Activated T-helper 17 cell treated with anti-CD3 and anti-CD28 coated beads, Interleukin-2, amount 50 U/mL, for 72 hours (primary cell): ENCODE measurements at places on chromosomes 1 and 21. TPM values are rescaled to one million over a fixed set of nuclear protein-coding genes. Genes with fewer than 3 reads are reported as not detected.

The FCRL6 gene
- total RNA-seq: not detected

The FBXO2 gene
- total RNA-seq: 1.3 TPM

The CLCNKA gene
- total RNA-seq: 0.40 TPM

The ADGRB2 gene
- total RNA-seq: 0.24 TPM

The PUM1 gene
- 114 TPM for total RNA-seq

The ZFP69 gene
- 3.4 TPM for total RNA-seq

The XCL1 gene
- 0.50 TPM for total RNA-seq

The LIN28A gene
- total RNA-seq: not detected

The C1QTNF12 gene
- total RNA-seq: 1.8 TPM

The MARK1 gene
- 0.05 TPM for total RNA-seq

The SERINC2 gene
- total RNA-seq: 0.13 TPM

The DMAP1 gene
- total RNA-seq: 41.4 TPM
